Activated CD4-positive, alpha-beta T cell treated with anti-CD3 and anti-CD28 coated beads, Interleukin-2, amount 50 U/mL, for 48 hours (primary cell): ENCODE measurements at places on chromosomes 16 and 17.

GRCh38 chr17:7408252-7408727 lies 645 bp downstream of the NLGN2 start:
- DNase-seq: peak; percentile 21

DNA sequence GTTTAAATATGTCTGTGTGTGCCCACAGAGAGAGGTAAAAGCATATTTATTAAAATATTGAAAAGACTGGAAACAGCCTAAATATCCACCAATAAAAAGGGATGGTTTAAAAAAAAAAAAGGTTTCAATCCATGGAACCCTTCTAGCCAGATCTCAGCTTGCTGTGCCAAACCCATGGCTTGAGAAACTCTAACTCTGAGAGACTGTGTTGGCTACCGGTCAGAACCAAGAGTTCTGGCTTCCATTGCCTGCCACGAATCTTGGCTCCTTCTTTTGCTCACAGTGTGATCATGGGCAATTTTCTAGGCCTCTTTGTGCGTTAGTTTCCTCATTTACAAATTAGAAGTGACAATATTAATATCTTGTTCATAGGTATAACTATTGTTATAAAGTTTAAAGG lies 201.3 kb upstream of the IRX3 start:
- DNase-seq: no peak

DNA sequence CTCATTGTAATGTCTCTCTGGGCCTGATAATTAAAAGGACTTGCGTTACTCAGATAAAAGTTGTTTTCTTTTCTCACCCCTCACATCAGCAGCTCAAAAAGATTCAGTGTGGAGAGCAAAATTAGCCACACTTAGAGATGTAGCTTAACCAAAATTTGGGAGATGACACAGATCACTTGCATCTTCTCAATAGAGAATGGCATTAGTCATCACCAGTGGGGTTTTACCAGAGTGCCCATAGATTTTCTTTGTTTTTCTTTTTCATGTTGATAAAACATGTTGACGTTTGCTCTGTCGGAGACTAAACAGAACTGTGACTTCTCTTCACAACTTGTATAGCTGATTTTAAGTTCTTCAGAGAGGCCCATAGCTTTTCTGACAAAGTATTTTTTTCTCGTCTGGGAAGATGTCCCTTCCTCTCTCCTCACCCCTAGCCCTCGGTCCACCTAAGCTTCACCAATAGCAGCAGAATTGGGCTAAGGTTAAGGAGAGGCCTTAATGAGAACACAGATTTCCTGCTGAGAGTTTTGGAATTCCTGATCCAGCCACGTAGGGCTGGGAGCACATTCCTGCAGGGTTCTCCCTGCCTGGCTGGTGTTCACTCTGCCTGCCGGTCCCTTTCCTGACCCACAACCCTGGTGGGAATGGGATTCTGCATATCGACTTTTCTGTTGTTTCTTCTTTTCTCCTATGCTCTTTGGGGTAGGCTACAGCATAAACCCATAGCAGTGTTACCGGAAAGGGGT lies 92.6 kb downstream of the CACNG3 start:
- DNase-seq: no peak

- DNase-seq: peak; percentile 87
Observed at GRCh38 chr17:44137891-44138709, 3.6 kb upstream of the HROB start.

GRCh38 chr17:46948544-46948943 lies 25.6 kb downstream of the GOSR2 start:
- no peak for DNase-seq

- DNase-seq: no peak
Observed at GRCh38 chr17:38550661-38551060, 55.1 kb downstream of the SRCIN1 start.

GRCh38 chr16:49970797-49971431 lies 54.1 kb upstream of the CNEP1R1 start:
- no peak for DNase-seq

GRCh38 chr17:13106171-13106570 lies 88.3 kb upstream of the ELAC2 start:
- DNase-seq: no peak
